Eye (tissue), 1 donor: ENCODE measurements at places on chromosomes 7 and 10.

GRCh38 chr7:4033996-4034395 lies 648.1 kb upstream of the FOXK1 start:
- DNase-seq = no peak

GRCh38 chr7:805261-805660 lies 27.0 kb upstream of the SUN1 start:
- no peak for DNase-seq

DNA sequence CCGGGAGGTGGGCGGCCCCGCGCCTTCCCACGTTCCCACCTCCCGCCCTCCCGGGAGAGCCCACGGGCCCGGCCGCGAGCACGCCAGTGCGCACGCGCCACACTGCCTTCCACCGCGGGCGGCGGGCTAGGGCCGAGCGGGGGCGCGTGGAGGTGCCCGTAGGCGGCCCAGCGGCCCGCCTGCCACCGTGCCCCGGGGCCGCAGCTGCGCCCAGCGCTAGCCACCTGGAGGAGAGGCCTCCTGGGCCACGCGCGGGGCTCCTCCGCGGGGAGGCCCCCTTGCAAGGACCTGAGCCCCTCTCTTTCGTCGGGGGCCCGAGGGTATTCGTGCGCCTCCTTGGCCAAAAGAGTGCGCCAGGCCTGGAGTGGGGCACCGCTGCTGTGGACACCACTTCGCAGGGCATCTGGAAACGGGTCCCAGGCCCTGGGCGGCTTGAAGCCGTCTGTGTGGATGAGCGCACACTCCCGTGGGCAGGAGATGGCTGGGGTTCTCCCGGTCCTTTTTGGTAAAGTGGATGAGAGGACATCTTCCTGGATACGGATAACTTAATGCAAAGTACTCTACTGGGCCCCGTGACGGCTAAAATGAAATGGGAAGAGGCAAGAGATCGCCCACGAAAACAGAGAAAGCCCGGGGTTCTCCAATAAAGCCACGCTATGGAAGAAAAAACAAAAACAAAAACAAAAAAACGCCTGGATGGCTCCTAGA lies 9.0 kb upstream of the EBF3 start:
- DNase-seq = peak; percentile 26

DNA sequence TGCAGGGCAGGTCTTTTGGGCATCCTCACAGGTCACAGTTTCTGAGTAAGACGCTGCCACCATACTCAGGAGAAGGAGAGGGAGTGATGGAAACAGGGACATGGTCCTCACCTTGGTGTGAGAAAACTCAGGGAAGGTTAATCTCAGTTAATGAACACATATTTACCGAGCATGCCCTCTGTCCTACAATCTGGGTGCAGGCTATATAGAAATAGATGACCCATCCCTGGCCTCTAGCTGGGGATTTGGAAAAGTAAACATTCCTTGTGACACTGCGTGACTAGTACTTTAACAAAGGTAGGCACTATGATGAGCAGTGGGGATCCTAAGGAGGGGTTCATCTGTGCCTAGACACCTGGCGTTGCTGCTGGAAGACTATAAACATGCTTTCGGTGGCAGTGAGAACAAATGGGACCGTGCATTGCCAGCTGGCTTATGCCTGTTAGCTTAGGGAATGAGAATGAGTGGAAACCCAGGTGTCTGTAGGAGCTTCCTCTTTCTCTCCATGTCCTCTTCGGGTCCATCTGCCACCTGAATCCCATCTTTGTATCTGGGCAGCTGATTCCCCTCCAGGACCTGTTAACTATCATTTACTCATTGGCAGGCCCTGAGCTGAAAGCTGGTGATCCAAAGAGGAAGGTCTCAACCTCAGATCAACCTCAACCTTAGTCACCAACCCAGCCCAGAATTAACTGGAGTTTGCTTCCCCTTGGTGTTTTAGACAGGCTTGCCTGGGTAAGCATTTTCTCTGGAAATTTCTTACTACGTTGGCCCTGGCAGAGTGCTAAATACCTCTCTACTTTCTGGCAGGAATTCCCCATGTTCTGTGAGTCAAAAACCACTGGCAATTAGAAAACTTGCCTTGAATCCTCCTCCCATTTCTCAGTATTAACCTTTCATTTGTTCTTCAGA lies 794 bp downstream of the MBL2 start:
- no peak for DNase-seq

DNA sequence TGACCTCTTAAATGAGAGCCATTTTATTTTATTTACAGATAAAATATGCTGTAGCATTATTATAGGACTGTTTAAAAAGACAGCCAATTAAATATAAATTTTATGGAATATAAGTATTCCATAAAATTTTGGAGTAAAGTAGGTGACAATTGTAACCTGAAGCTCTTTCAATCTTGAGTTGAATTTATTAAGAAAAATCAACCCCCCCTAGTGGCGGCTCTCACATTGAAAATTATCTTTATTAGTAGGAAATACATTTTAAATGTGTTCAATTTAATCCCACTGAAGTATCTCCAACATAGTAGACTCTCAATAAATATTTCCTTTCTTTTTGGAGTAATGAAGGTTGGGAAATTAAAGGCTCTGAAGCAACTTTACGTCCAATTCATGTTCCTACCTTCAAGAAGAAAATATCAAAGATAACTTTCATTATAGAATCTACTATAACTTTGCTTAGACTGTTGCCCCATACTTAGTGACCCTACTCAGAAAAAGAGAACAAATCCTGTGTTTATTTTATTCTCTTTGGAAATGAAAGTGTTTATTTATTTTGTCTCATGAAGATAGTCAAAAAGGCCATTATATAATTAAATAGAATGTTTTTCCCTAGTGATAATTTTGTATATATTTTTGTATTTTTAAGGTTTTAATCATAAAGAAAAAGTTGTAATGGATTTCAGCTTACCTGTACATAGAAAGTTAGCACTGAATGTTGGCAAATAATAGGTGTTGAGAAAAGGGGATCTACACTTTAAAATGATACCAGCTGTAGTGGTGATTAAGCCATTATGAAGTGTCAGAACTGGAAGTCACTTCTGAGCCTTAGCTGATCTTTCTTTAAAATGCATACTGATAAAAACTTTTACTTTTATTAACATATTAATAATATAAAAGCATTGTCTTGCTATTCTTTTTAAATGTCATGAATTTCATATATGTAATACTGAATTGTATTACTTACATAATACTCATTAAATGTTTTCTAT lies 3.3 kb downstream of the AHR start:
- peak; percentile 78 for DNase-seq

DNA sequence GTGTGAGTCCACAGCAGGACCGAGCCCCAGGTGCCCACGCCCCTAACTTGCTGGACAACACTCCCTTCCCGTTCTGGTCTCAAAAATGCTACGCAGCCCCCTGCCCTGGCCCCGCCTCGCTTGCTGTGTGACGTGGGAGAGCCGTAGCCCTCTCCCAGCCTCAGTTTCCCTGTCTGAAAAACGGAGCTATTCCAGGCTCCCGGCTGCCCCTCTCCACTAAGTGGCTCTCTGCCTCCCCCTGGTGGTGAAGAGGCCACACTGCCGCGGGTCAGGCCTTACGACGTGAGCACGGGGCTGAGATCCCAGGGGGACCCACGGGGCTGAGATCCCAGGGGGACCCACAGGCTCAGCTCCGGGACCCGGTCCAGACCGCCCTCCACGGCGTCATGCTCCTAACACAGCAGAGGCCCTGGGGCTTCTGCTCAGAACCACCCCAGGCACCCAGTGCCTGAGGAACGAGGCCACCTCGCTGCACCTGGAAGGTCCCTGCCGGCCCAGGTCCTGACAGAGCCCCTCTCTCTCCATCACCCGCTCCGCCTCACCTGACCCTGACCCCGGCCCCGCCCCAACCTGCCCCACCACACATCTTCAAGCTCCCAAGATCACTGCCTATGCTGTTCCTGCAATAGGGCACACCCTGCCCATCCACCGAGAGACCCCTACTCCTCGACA lies 26.7 kb downstream of the MICALL2 start:
- peak; percentile 90 for DNase-seq

- no peak for DNase-seq
Observed at GRCh38 chr10:4984223-4984622, 19.4 kb downstream of the AKR1C2 start.

DNA sequence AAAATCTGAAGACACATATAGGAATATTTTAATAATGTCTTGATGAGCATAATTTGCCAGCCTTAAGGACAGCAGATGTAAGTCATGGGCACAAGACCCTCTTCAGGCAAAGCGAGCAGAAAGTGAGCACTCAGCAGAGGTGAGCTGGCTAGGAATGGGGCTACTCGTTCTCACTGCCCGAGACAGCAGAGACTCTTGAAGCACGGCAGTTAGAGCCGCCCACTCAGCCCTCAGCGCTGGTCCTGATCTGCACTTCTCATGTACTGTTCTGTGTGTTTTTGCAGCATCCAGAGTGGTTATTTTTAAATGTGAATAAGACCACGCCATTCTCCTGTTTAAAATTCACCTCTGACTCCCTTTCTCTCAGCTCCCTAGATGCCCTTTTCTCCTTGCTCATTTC lies 65.3 kb downstream of the GFRA1 start:
- DNase-seq = no peak

DNA sequence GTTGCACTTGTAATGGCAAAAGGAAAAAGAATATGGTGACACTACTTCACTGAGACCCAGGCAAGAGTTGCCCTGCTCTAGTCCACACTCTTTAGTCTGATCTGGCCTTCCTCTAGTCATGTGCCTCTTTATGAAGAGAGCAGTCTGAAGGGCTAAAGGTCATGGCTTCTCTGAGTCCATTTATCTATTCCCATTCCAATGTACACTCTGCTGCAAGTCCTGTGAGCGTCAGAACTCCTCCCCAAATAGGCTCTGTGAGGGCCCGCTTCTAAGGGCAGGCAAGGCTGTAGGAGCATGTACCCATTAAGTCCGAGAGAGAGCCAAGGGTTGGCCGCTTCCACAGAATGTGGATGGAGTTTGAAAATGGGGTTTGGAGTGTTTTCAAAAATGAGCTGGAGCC lies 209.3 kb downstream of the AHR start:
- DNase-seq = no peak

DNA sequence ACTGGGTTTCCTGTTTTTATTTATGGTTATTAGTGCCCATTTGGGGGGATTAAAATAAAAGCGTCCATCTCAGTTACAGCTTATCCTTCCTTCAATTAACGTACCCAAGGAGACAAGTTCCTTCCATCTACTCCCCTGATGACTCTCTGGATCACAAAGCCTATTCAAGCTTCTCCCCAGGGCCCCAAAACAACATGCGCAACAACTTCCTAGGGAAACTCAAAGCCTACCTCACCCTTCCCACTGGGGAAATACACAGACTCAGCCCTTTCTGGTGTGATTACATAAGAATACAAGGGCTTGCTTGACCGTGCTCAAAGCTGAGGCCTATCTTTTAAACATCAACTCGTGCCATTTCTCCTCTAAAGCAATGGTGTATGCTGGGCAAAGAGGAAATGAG lies 112.4 kb downstream of the CDK6 start:
- DNase-seq = peak; percentile 17

GRCh38 chr7:98168904-98169621 lies 42.2 kb upstream of the BHLHA15 start:
- DNase-seq = no peak

DNA sequence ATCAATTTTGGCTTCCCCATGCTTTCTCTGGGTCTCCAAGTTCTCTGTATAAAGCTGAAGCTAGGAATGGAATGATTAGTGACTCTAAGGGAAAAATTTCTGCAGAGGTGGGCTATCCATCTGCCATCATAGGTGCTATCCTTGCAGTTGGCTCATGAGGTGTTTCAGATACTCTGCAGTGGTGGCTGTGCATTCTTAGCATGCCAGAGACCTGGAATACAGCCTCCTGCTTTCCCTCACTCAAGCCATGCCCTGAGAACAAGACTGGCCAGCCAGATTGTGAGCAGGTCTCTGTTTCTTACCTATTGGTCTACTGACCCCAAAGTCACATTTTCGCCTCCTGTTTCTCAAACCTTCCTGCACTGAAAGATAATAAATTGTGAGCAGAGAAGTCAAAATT lies 719.6 kb downstream of the CCSER2 start:
- DNase-seq = no peak
